ENCODE measurements at places on chromosomes 2 and 18.

GRCh38 chr2:187924293-187924692 is 367.4 kb upstream of the GULP1 start:
- no peaks in the 10 kb centered on the region for H3K36me3 ChIP-seq
- no peaks in the 10 kb centered on the region for H3K4me1 ChIP-seq
- H3K27ac ChIP-seq = no peak overlapping the region
- no peak for DNase-seq

- H3K4me3 ChIP-seq = no peak overlapping the region
- DNase-seq = no peak
- H3K36me3 ChIP-seq = no peaks in the 10 kb centered on the region
- no peaks in the 10 kb centered on the region for H3K27me3 ChIP-seq
- peaks cover 32% of the 10 kb centered on the region for H3K4me1 ChIP-seq
- no peak overlapping the region for H3K27ac ChIP-seq
Measured at GRCh38 chr2:174664084-174664759, 66.6 kb upstream of the WIPF1 start.

DNA sequence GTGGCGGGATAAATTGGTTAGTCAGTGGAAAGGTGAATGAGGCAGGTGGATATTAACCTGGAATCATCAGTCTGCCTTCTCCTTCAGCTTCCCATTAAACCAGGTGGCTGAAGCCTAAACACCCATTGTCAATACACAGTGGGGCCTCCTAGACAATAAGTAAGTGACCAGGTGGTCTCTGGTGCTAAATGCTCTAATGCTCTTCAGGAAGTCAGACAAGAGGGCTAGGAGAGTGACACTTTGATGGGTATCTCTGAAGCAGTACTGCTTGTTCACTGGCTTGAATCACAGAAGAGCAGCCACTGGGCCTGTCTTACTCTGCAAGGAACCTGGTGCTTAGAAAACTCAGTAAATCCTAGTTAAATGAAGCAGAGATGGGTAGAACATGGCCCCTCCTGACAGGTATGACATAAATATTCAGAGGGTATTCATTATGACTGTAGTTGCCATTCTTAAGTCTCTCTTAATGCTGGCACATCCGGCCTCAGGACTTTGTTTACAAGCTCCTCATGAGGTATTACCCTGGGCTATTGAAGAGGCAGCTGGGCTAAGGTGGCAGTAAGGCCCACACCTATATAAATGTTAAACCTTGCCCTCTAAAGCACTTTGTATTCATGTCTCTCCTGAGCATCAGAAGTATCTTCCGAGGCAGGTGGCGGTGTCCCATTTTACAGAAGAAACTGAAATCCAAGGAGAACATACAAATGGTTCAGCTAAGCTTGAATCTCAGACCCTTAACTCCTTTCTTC is 104.9 kb downstream of the NCK2 start:
- no peak for DNase-seq
- peaks cover 75% of the 10 kb centered on the region for H3K4me1 ChIP-seq
- H3K27me3 ChIP-seq = no peaks in the 10 kb centered on the region
- no peak overlapping the region for H3K4me3 ChIP-seq
- H3K27ac ChIP-seq = peak overlapping the region; percentile 65

GRCh38 chr2:226726546-226726945 is 73.1 kb downstream of the IRS1 start:
- H3K27ac ChIP-seq = no peak overlapping the region
- peaks cover 22% of the 10 kb centered on the region for H3K27me3 ChIP-seq
- peaks cover 4% of the 10 kb centered on the region for H3K4me1 ChIP-seq
- DNase-seq = no peak
- no peak overlapping the region for H3K4me3 ChIP-seq

- H3K27ac ChIP-seq = no peak overlapping the region
- H3K27me3 ChIP-seq = no peaks in the 10 kb centered on the region
- no peak for DNase-seq
- no peaks in the 10 kb centered on the region for H3K4me1 ChIP-seq
- no peak overlapping the region for H3K4me3 ChIP-seq
Measured at GRCh38 chr2:177872286-177872685, 200.3 kb downstream of the PDE11A start.

DNA sequence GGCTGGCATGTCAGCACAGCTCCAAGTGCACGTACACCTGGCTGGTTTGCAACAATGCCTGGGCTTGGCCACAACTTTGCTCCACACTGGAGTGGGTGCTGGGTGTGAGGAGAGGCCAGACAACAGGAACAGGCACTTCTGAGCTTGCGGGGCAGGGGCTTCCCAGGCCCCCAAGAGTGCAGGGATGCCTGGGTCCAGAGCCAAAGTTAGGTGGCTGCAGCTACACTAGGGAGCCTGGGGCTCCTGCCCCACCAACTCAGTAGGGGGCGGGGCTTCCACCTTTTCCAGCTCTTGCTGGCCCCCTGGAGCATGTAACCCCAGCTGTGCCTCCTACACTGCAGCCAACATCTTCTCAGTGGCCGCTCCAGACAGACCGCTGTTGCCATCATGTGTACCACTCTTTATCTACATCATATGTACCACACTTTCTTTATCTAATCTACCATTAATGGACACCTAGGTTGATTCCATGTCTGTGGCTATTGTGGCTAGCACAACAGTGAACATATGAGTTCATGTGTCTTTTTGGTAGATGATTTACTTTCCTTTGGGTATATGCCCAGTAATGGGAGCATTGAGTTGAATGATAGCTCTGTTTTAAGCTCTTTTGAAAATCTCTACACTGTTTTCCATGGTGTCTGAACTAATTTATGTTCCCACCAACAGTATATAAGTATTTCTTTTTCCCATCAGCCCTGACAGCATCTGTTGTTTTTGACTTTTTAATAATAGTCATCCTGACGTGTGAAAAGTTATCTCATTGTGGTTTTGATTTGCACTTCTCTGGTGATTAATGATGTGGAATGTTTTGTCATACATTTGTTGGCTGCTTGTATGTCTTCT is 87.9 kb downstream of the ZNF804A start:
- no peaks in the 10 kb centered on the region for H3K36me3 ChIP-seq
- H3K4me1 ChIP-seq = no peaks in the 10 kb centered on the region
- no peaks in the 10 kb centered on the region for H3K27me3 ChIP-seq
- H3K27ac ChIP-seq = no peak overlapping the region
- H3K4me3 ChIP-seq = no peak overlapping the region

Measured in activated CD4-positive, alpha-beta memory T cell treated with anti-CD3 and anti-CD28 coated beads for 36 hours (primary cell).